ENCODE measurements at places on chromosomes 4 and X.

- no peak for DNase-seq
Measured at GRCh38 chrX:96682516-96682915, 2.1 kb upstream of the DIAPH2 start.

GRCh38 chr4:20044502-20044911 lies 207.2 kb upstream of the SLIT2 start:
- peak; percentile 57 for DNase-seq

- peak; percentile 79 for DNase-seq
Measured at GRCh38 chr4:61571761-61572559, 371.8 kb downstream of the ADGRL3 start.

- DNase-seq: peak; percentile 41
Measured at GRCh38 chrX:136954930-136955329, 74.4 kb upstream of the RBMX start.

DNA sequence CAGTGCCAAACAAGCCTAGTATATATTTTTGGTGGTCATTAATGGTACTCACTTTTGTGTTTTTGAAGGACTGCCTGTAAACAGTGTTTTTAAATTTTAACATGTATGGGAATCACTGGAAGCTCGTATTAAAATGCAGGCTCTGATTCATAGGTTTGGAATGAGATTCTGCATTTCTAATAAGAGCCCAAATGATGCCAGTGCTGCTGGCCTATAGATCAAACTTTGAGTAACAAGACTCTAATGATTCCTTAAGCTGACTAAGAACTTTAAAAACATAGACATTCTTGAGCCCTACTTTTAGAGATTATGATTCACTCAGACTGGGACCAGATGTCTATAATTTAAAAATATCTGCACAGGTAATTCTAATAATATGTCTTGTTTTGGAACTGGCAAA lies 823.2 kb upstream of the LCORL start:
- no peak for DNase-seq

- DNase-seq: peak; percentile 60
Measured at GRCh38 chr4:107243141-107243781, 207.1 kb upstream of the DKK2 start.

GRCh38 chr4:125741825-125742452 lies 427.2 kb downstream of the FAT4 start:
- peak; percentile 42 for DNase-seq

GRCh38 chrX:108833993-108834392 lies 97.6 kb upstream of the IRS4 start:
- no peak for DNase-seq

GRCh38 chr4:145665773-145666172 lies 14.2 kb upstream of the C4orf51 start:
- peak; percentile 13 for DNase-seq

GRCh38 chr4:33160126-33160525 lies 2440.0 kb downstream of the PCDH7 start:
- DNase-seq: peak; percentile 48

GRCh38 chr4:54687887-54688841 lies 30.4 kb downstream of the KIT start:
- DNase-seq: peak; percentile 93

- DNase-seq: peak; percentile 4
Measured at GRCh38 chr4:155085843-155086530, 122.4 kb upstream of the NPY2R start.
